NCI-H446 treated with DMSO at 0.1 percent for 48 hours (cell line): ENCODE measurements at places on chromosomes 12 and 14.

- no peak for DNase-seq
These were observed 83.4 kb upstream of the EVL start for GRCh38 chr14:99981806-99982205.

GRCh38 chr12:3203713-3204112 is 126.5 kb downstream of the TSPAN9 start:
- no peak for DNase-seq

- DNase-seq, result no peak
These were observed 11.3 kb upstream of the SLC41A2 start for GRCh38 chr12:104969343-104969742.

- DNase-seq, result no peak
These were observed 2.0 kb downstream of the SP1 start for GRCh38 chr12:53381731-53382630.

DNA sequence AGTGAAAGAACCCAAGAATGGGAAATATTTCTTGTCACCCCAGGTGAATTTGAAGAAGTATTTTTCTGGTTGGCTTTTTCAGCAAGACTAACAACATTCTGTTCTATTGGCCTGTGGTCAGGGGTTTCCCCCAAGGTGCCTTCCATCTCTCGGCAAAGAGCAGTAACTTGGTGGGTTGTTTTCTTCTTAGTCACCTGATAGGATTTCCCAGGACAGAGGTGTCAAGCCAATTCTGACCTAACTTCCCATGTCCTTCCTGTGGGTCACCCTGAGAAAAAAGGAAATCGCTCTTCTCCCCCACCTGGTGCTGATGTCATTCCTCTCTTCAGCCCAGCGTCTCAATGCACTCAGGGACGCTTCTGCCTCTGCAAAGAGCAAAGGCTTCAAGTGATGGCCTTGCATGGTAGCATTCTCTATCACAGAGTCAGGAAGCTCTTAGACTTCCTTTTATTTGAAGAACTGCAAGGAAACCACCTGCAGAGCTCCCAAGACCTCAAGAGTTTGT is 16.1 kb upstream of the IFNG start:
- no peak for DNase-seq
